ENCODE measurements at places on chromosomes 1 and 21.

DNA sequence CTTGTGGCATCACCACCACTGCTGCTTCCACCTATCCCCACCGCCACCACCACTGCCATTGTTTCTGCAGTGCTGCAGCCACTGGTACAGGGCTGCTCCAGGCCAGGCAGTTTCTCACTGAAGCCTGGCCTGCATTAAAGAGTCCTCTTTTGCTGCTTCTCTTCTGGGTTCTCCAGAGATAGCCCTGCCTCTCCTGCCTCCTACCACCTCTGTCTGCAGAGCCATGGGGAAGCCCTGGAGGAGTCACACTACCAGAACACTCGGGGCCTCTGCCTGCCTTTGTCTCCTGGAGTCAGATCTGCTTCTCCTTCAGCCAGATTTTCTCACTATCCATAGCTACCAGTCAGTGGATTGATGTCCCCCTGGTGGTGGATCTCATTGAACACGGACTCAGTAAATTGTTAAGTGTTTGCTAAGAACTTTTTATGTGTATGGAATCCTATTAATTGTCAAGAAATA is 37.7 kb upstream of the DDAH1 start:
- no peak overlapping the region for H3K4me3 ChIP-seq
- H3K27me3 ChIP-seq = no peaks in the 10 kb centered on the region
- H3K4me1 ChIP-seq = peaks cover 3% of the 10 kb centered on the region
- H3K27ac ChIP-seq = no peak overlapping the region
- DNase-seq = peak; percentile 86

GRCh38 chr1:176885751-176886150 is 278.8 kb downstream of the ASTN1 start:
- H3K4me3 ChIP-seq = no peak overlapping the region
- H3K27ac ChIP-seq = peak overlapping the region; percentile 33
- no peaks in the 10 kb centered on the region for H3K36me3 ChIP-seq
- DNase-seq = peak; percentile 80

DNA sequence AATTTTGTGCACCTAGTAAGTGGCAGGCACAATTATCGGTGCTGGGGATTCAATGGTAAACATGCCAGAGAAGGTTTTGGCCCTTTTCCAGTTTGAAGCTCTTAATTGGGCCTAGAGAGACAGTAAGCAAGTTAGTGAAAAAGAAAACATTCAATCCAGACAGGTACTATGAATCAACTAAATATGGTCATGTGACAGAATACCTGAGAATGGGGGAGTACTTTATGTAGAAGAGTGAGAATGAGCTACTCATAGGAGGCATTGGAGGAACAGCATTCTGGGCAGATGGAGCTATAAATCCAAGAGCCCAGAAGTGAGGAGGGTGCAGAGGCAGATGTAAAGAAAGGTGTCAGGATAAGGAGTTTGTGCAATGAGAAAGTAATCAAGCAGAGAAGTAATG is 1017.9 kb downstream of the ADGRL2 start:
- no peak overlapping the region for H3K4me3 ChIP-seq
- H3K36me3 ChIP-seq = no peaks in the 10 kb centered on the region
- DNase-seq = no peak
- no peak overlapping the region for H3K27ac ChIP-seq
- H3K27me3 ChIP-seq = no peaks in the 10 kb centered on the region
- no peaks in the 10 kb centered on the region for H3K4me1 ChIP-seq

GRCh38 chr1:54350360-54350759 is 55.8 kb downstream of the SSBP3 start:
- no peaks in the 10 kb centered on the region for H3K27me3 ChIP-seq
- H3K4me1 ChIP-seq = peaks cover 13% of the 10 kb centered on the region
- no peak overlapping the region for H3K27ac ChIP-seq

GRCh38 chr1:217272385-217272784 is 358.5 kb downstream of the GPATCH2 start:
- no peak overlapping the region for H3K4me3 ChIP-seq
- no peak overlapping the region for H3K27ac ChIP-seq
- no peaks in the 10 kb centered on the region for H3K27me3 ChIP-seq
- peaks cover 4% of the 10 kb centered on the region for H3K4me1 ChIP-seq

GRCh38 chr1:41835485-41835884 is 83.2 kb downstream of the HIVEP3 start:
- no peaks in the 10 kb centered on the region for H3K36me3 ChIP-seq
- H3K27ac ChIP-seq = no peak overlapping the region
- H3K4me1 ChIP-seq = no peaks in the 10 kb centered on the region
- H3K4me3 ChIP-seq = no peak overlapping the region
- DNase-seq = no peak
- peaks cover 10% of the 10 kb centered on the region for H3K27me3 ChIP-seq

GRCh38 chr1:235021321-235021720 is 107.3 kb downstream of the TOMM20 start:
- peaks cover 48% of the 10 kb centered on the region for H3K4me1 ChIP-seq
- no peak overlapping the region for H3K4me3 ChIP-seq
- H3K27ac ChIP-seq = peak overlapping the region; percentile 35
- DNase-seq = no peak

GRCh38 chr1:207981976-207982375 is 71.1 kb upstream of the CD34 start:
- no peak for DNase-seq
- no peak overlapping the region for H3K4me3 ChIP-seq
- no peaks in the 10 kb centered on the region for H3K27me3 ChIP-seq
- H3K27ac ChIP-seq = no peak overlapping the region
- no peaks in the 10 kb centered on the region for H3K36me3 ChIP-seq
- H3K4me1 ChIP-seq = no peaks in the 10 kb centered on the region
